Omental fat pad (tissue), 4 donors: ENCODE measurements at places on chromosomes 12 and 14. TPM values are rescaled to one million over a fixed set of nuclear protein-coding genes. Genes with fewer than 3 reads are reported as not detected.

DNA sequence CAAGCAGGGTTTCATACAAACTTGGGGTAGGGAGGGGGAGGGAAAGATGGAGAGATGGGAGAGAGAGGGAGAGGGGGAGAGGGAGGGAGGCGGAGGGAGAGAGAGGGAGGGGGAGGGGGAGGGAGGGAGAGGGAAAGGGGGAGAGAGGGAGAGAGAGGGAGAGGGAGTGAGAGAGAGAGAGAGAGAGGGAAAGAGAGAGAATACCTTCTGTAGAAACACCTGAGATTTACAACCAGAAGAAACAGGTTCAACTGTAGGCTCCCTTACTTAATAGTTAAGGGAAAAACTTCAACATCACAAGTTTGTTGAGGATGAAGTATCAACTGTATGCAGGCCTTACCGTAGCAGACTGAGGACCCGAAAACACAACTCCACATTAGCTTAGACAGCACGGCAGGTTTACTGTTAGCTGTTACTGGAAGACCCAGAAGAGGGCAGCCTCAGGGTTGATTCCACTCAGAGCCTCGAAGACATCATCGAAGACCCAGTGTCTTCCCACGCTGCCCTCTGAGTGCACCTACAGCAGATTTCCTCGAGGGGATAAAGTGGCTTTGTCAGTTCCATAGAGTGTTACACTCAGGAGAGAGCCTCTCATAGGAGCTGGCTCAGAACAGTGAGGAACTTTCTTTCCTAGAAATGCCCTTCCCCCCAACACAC is 72.4 kb downstream of the NT5DC3 start:
- DNase-seq, result no peak

DNA sequence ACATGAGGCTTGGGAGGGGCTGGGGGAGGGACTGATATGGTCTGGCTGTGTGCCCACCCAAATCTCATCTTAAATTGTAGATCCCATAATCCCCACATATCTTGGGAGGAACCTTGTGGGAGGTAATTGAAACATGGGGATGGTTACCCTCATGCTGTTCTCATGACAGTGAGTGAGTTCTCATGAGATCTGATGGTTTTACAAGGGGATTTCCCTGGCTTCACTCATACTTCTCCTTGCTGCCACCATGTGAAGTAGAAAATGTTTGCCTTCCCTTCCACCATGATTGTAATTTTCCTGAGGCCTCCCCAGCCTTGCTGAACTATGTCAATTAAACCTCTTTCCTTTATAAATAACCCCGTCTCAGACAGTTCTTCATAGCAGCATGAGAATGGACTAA is 362.9 kb downstream of the PCNX1 start:
- DNase-seq, result no peak

DNA sequence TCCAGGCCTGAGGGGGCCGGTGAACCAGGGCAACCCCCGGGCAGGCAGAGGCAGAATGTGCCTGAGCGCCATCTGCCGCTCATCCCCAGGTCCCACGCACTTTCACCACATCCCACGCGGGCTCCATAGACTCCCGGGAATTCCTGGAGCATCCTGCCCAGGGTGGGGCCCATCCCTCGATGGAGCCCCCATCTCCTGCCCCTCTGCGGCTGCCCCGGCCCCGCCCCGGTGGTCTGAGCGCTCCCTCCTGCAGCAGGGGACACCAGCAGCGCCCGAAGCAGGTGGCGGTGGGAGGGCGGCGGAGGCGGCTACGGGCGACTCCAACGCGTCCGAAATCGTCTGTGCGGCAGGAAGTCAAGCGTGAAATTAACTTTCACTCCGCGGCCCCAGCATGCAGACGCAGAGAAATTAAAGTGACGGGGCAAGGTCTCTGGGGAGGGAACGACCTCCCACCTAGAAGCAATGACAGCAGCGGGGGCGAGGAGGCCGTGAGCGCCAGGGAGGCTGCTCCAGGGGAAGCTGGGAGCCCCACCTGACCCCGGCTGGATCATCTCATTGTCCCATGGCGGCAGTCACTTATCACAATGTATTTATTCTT is 122.2 kb downstream of the NCOR2 start:
- DNase-seq, result no peak

GRCh38 chr12:122483969-122484368 is 16.8 kb downstream of the ZCCHC8 start:
- DNase-seq, result no peak

DNA sequence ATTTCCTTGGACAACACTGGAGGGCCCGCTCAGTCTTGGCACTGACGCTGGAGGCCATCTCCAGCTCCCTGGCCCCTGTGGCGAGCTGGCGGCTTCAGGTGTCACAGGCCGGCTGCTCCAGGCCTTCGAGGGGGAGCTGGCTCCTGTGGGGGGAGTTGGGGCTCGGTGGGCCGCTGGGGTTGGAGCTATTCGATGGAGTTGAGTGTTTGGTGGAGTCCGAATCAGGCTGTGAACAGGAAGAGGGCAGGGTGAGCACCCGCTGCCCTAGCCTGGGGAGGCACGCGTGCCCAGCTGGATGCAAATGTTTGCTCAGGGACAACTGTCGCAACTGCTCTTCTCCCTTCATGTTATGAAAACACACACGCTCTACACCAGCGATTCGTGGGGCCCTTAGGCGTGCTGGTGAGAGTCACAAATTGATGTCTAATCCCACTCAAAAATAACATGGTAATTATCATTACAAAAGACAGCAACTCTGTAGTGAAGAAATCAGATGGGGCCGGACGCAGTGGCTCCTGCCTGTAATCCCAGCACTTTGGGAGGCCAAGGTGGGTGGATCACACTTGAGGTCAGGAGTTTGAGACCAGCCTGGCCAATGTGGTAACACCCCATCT is 11.3 kb downstream of the AMN start:
- no peak for DNase-seq

GRCh38 chr14:24798911-24799462 is 165.0 kb upstream of the GZMB start:
- DNase-seq, result no peak

- no peak for DNase-seq
Measured at GRCh38 chr14:89158701-89159100, 258.3 kb downstream of the FOXN3 start.

- DNase-seq, result no peak
Measured at GRCh38 chr14:30195941-30196340, 268.3 kb upstream of the PRKD1 start.

GRCh38 chr12:120067084-120067869 is 49.3 kb downstream of the RAB35 start:
- no peak for DNase-seq

- DNase-seq, result no peak
Measured at GRCh38 chr12:83074358-83074894, 387.7 kb downstream of the TMTC2 start.

DNA sequence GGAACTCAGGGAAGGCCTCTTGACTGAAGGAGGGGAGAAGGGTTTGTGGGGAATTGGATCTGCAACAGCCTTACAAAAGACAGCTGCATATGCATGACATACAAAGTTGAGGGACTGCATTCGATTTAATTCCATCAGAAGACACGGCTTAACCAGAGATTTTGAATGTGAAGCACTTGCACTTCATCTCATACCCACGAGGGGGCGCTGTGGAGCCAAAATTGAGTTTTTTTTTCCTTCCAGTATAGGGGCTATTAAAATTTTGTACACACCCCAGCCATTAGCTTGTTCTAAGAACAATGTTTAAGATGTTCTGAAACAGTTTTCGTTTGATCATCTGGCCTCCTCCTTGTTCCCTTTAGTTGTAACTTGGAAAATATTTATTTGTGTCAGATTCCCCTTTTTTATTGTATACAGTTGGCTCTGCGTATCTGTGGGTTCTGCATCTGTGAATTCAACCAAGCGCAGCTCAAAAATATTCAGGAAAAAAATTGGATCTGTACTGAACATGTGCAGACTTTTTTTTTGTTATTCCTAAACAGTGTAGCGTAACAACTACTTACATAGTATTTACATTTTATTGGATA is 1.6 kb downstream of the SUDS3 start:
- DNase-seq, result peak; percentile 65

GRCh38 chr14:59336098-59336497 is 129.1 kb downstream of the GPR135 start:
- DNase-seq, result no peak

The SCFD1 gene
- 102 TPM for total RNA-seq

The CCDC197 gene
- total RNA-seq, result not detected

The KRT73 gene
- not detected for total RNA-seq

The ENDOU gene
- 2.2 TPM for total RNA-seq

The CDKN1B gene
- 19.3 TPM for total RNA-seq
